ENCODE measurements at places on chromosomes 6 and 20. TPM values are rescaled to one million over a fixed set of nuclear protein-coding genes. Genes with fewer than 3 reads are reported as not detected.
A peak's percentile ranks its signal among the peaks of the same experiment; 100 is the strongest.

RAET1G gene
- total RNA-seq, result not detected

RPS6KA2 gene
- total RNA-seq, result 55.4 TPM

GPR6 gene
- not detected for total RNA-seq

CCM2L gene
- total RNA-seq, result 6.4 TPM

CALHM6 gene
- 4.2 TPM for total RNA-seq

TTK gene
- total RNA-seq, result 0.27 TPM

RSPO3 gene
- 90.6 TPM for total RNA-seq

SNX21 gene
- total RNA-seq, result 71.4 TPM

MDFI gene
- total RNA-seq, result not detected

- ATAC-seq, result no peak
These were observed 7.6 kb upstream of the ADGRF4 start for GRCh38 chr6:47690791-47691190.

- peak; percentile 85 for ATAC-seq
These were observed 367.5 kb downstream of the GRIK2 start for GRCh38 chr6:101760843-101761621.

- ATAC-seq, result no peak
These were observed 29.5 kb upstream of the SHLD1 start for GRCh38 chr20:5720696-5721095.

GRCh38 chr6:137589067-137589848, 95.1 kb upstream of the OLIG3 start:
- ATAC-seq, result no peak

DNA sequence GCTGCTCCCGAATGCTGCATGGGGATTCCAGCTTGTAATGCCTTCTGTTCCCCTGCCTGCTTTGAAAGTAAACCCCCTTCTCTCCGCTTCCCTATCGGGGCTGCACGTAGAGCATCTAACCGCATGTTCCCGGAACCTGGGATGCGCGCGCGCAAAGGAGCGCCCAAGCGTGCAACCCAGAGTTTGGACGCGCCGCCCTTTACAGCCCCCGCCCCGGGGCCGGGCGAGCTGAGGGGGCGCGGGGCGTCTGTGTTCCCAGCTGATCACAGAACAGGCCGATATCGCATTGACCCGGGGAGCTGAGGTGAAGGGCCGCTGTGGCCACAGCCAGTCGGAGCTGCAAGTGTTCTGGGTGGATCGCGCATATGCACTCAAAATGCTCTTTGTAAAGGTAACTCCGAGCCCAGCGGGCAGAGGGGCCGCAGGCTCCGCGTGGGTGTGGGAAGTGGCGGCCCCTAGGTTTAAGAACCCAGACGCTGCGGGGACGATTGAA, 1.4 kb downstream of the LAMP5 start:
- ATAC-seq, result no peak

- ATAC-seq, result no peak
These were observed 11.2 kb downstream of the TP53INP2 start for GRCh38 chr20:34715384-34715783.

- ATAC-seq, result no peak
These were observed 16.1 kb upstream of the UNC93A start for GRCh38 chr6:167275001-167275400.

- ATAC-seq, result no peak
These were observed 199.8 kb downstream of the SLC24A3 start for GRCh38 chr20:19412254-19412653.

GRCh38 chr20:47300071-47300470, 56.4 kb downstream of the ZMYND8 start:
- no peak for ATAC-seq

DNA sequence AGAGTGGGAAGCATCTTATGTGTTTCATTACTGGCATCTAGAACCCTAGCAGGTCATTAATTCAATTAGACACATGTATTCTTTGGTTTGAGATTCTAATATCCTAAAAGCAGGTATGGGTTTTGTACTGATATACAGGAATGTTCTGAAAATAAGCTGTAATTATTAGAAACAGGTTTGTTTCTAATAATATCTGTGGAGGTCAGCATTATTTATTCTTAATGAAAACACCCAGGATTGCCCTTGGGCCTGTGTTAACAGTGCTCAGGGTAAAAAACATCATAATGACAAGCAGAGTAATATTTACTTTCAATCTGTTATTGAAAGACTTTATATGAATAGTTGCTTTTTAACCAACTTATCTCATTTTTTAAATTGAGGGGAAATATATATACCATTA, 8.0 kb upstream of the TULP4 start:
- ATAC-seq, result no peak

DNA sequence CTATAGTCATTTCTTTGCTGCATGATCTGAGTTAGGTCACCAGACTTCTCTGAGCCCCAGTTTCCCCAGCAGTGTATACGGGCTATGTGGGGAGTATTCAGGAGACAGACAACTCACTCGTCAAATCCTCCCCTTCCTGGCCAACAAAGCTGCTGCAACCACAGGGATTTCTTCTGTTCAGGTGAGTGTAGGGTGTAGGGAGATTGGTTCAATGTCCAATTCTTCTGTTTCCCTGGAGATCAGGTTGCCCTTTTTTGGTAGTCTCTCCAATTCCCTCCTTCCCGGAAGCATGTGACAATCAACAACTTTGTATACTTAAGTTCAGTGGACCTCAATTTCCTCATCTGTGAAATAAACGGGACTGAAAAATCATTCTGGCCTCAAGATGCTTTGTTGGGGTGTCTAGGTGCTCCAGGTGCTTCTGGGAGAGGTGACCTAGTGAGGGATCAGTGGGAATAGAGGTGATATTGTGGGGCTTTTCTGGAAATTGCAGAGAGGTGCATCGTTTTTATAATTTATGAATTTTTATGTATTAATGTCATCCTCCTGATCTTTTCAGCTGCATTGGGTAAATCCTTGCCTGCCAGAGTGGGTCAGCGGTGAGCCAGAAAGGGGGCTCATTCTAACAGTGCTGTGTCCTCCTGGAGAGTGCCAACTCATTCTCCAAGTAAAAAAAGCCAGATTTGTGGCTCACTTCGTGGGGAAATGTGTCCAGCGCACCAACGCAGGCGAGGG, 594 bp upstream of the CDKN1A start:
- ATAC-seq, result no peak

- ATAC-seq, result peak; percentile 89
These were observed at the start of gene MYL9 for GRCh38 chr20:36541227-36541767. Gene MYL9 (plus strand): TSS chr20:36541519. CDS start chr20:36544885, 3,366 bp downstream.

- no peak for ATAC-seq
These were observed 187.4 kb downstream of the RNGTT start for GRCh38 chr6:88775866-88776571.

DNA sequence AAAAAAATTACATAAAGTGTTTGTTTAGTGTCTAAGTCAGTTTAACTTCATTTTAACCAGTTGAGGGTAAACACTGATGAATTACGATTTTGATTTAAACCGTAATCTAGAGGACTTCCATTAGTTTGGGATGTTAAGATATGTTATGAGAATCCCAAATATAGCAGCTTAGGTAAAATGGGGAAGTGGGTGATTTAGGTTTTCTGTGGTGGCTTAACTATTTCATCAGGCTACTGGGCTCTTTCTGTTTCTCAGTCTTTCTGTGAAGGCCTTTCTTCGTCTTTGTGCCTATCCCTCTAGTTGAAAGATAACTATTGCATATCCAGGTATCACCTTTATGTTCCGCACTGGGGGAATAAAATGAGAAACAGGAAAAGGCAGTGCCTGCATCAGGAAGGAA, 27.9 kb downstream of the CENPW start:
- ATAC-seq, result no peak

DNA sequence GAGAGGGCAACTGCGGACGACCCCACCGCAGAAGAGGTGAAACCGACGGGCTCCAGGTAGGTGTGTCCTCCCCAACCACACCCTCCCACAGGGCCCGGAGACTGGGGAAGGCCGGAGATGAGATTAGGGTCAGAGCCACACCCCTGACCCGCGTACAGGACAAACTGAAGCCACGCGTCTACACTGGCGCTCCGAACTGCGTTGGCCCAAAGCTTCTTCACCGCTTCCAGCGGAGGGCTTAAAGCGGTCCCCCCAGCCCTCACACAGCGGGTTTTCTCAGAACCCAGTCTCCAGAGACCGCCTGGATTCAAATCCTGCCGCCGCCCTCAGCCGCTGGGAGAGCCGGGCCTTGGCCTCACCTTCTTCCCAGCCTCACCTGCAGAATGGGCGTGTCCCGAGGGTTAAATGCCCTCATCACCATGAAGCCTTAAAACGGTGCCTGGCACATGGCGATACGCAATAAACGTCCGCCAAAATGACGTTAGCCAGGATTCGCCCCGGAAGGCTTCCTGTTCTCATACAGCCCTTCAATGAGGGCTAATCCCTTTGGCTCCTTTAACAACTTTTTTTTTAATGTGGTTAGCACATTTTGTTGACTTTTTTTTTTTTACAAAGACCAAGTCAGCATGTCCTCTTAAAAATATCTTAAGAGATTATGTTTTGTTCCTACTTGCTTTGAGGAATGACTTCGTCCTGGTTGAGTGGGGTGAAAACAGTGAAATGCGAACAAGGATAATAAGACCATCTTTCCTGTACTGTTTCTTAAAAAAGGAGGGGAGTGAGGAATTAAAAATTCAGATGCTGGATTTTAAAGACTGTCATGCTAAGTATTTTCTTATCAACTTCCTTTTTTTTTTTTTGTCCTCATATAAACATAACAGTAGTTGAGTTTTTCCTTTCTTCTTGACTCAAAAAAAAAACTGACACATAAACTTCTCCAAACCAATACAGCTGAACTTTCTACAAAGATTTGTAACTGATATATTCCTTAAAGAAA, 15.1 kb upstream of the ZNF217 start:
- ATAC-seq, result no peak

DNA sequence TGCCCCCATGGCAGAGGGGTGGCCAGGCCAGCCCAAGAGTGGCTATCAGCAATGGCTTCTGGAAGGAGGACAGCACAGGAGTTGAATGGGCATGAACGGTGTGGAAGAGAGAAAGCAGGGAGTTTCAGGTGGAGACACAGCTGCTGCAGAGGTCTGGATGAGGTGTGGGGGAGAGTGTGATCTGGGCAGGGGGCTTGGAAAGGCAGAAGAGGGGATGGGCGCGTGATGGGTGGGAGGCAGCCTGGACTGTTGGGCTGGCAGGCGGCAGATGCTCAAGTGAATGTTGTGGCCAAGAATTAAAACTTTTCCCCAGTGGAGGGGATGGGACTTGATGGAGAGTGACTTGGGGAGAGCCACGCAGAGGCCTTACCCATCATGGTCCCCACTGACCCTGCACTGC, 46.5 kb downstream of the TOX2 start:
- ATAC-seq, result no peak

DNA sequence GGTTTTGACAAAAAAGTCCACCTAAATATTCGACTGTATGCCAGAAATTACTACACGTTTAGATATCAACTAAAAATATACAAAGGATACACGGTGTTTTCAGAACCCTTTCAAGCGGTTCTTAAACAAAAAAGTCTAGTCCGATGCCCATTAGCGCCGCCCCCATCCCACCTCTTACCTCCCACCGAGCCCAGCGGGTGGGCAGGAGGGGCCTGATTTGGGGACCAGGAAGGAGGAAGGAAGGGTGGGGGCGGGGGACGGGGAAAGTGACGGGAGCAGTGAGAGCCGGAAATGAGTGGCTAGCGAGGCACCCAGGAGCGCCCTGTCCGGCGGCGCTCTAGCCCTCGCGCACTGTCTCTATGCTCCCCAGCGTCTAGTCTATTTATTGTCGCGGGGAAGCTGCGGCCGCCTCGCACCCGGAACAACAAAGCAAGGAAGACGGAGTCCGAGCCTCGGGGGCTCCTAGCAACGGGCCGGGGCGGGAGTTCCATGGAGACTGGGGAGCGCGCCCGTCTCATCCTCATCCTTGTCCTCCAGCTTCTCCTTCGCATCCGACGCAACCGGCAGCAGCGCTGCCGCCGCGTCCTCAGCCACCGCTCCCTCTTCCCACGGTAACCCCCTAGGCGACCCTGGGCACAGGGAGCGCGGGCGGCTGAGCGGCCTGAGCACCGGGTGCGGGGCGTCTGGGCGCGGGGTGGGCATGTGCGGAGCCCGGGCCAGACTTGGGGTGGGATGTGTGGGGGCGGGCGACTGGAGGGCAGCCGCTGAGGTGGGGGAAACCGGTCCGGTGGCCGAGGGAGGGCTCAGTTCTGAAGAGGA, at the start of gene TBPL1:
TSS of gene TBPL1 (plus strand) at position 410 of the 819 bp plus-strand sequence. CDS start 26,902 bp downstream, outside the sequence.
- ATAC-seq, result peak; percentile 97

- ATAC-seq, result no peak
These were observed 112.6 kb upstream of the AFDN start for GRCh38 chr6:167714152-167714551.

- no peak for ATAC-seq
These were observed 5.3 kb upstream of the FNDC1 start for GRCh38 chr6:159163901-159164370.

GRCh38 chr6:126914172-126914571, 204.3 kb upstream of the RSPO3 start:
- no peak for ATAC-seq
